ENCODE measurements at places on chromosomes 1 and 21.

GRCh38 chr1:22408230-22408629, 43.4 kb upstream of the ZBTB40 start:
- no peak for DNase-seq

GRCh38 chr21:23887725-23888306, 1719.5 kb downstream of the MRPL39 start:
- no peak for DNase-seq

DNA sequence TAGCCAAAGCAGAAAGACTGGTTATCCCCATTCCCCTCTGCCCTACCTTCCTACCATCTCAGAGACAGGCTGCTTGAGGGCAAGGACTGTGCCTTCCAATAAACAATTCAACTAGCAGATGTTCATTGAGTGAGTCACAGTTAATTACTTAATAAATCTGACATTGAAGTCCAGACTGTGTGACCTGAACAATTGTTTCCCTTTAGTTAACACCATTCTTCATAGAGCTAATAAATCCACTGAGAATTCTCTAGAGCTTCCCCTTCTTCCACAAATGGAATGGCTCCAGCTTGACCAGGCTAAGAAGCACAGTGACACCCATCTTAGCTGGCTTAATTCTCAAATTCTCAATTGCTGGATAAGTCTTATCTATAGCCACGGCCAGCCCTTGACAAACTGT, 61.9 kb upstream of the GJA5 start:
- DNase-seq: no peak

GRCh38 chr1:61518670-61519400, 206.1 kb downstream of the TM2D1 start:
- no peak for DNase-seq

- DNase-seq: no peak
Measured at GRCh38 chr1:12184008-12184681, 17.4 kb downstream of the TNFRSF1B start.

- no peak for DNase-seq
Measured at GRCh38 chr1:23459338-23459757, 24.6 kb downstream of the ASAP3 start.

DNA sequence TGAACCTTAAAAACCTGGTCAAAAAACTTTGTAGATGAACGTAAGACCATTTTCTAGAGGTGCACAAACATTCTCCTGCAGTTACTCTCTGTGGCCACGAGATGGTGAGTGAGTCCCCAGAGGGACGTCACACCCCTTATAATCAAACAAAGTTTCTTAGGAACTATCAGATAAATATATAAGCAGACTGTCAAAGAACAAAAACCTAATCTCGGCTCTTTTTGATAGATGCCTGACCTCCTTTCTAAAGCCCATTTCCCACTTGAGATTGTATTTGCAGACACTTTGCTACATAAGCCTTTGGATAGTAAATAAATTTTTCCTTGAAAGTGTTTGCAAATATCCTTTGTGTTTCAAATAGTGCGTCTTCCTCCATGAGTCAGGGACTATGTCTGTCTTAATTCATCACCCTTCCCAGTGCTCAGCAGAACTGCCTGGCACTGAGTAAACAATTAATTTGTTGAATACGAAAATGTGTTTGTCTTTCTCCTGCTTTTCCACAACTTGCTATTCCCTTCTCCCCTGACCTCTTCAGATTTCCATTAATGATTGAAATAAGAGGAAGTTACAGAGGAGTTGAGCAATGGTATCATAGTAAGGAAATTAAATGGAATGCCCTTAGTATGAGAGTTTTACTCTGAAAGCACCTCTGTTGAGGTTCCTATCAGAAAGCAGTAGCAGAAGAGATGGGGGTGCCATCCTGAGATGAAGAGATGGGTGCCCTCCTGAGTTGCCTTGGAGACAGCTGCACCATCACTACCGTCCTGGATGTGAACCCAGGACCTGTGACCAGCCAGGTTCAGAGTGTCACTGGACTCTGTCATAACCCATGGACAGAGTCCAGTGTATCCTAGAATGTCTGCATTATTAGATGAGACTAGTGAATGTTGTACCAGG, 57.8 kb upstream of the RAVER2 start:
- DNase-seq: no peak

GRCh38 chr1:36151845-36152203, 2.5 kb upstream of the TRAPPC3 start:
- DNase-seq: no peak

DNA sequence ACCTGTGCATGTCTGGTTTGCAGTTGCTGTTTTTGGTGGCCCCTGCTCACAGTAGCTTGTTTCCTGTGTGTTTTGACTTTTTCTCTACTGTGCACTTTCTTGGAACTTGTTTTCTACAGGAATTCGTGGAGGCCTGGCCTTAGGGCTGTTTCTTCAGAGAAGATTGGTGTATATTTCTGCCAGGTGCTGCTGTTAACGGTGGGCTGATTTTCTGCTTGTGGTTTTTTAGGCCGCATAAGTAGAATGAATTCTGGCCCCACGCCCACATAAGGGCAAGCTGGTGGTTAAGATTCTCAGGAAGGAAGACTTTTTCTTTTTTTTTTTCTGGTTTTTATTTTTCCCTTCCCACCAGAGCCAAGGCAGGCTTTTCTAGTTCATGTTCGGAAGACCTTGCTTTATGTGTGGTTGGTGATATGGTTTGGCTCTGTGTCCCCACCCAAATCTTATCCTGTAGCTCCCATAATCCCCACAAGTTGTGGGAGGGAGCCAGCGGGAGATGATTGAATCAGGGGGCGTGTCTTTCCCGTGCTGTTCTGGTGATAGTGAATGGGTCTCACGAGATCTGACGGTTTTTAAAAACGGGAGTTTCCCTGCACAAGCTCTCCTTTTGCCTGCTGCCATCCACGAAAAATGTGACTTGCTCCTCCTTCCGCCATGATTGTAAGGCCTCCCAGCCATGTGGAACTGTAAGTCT, 71.5 kb upstream of the DISP3 start:
- DNase-seq: no peak

- DNase-seq: no peak
Measured at GRCh38 chr1:21534674-21535378, 25.6 kb downstream of the ALPL start.

DNA sequence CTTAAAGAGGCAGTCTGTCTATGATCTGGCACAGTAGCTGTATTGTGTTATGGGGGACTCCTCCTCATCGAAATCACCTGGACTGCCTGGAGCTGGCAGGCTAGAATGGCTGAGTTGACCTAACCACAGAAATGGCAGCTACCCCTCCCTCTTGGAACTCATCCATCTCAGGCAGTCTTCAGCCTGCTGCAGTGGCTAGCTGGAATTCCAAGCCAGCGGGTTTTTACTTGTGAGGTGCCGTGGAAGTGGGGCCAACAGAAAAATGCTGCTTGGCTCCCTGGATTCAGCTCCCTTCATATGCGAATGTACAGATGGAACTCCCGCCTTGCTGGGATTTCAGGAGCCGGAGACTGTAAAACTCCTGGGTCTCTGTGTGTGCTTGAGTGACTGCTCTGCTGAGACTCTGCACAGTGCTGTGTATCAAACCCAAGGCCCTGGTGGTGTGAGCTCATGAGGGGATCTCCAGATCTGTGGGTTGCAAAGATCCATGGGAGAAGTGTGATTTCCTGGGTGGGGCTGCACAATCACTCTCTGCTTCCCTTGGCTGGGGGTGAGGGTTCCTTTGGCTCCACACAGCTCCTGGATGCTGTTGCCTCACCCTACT, 316.9 kb downstream of the CTH start:
- no peak for DNase-seq
